ENCODE measurements at places on chromosomes 1 and 21. TPM values are rescaled to one million over a fixed set of nuclear protein-coding genes. Genes with fewer than 3 reads are reported as not detected.

DNA sequence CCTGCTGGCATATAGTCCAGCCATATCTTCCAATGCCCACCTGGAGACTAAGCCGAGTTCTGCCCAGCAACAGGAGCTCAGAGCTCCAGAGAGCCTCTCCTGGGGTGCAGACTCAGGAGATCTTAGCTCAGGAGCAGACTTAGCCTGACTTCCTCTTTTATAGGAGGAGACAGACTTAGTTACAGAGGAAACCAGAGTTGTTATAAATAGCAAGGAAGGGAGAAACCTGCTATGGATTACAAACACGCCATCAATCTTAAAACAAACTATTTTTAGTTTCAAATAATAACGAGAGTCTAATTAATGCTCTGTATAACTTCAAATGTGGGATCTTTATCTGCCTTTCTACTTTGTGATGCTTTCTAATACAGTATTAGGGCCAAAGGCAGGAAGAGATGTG, 3.3 kb upstream of the KIF21B start:
- DNase-seq: no peak

GRCh38 chr1:30460661-30461060, 262.7 kb downstream of the MATN1 start:
- DNase-seq: no peak

GRCh38 chr1:150466964-150467363, 20.3 kb upstream of the TARS2 start:
- no peak for DNase-seq

The DIRAS3 gene
- total RNA-seq: 4.8 TPM

- DNase-seq: peak; percentile 75
These were observed 37.6 kb downstream of the DIPK1A start for GRCh38 chr1:92923664-92924063.

The PGLYRP4 gene
- not detected for total RNA-seq

- no peak for DNase-seq
These were observed 30.6 kb upstream of the MRPS6 start for GRCh38 chr21:34042735-34043134.

DNA sequence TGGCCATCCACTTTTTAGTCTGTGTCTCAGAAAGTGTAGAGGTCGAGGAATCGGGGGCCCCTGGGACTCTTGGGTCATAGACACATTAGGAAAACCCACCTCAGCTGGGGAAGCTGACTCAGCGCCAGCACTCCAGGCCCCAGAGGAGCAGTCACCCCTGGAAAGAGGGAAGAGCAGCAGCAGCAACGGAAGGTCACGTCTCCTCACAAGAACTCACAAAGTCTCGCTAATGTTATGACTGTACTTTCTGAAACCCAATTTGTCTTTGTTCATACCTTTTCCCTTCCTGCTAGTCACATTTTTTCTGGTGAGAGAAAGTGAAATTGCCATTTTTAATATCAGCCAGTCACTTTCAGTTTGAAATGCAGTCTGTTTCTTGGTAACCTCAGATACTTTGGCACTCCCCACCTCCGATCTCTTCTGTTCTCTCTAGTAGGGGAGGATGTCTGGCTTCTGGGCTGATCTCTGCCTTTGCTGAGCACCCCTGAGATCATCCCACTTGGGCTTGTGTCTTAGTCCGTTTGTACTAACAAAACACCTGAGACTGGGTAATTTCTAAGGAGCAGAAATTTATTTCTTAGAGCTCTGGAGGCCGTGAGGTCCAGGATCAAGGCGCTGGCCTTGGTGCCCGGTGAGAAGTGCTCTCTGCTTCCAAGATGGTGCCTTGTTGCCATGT, 6.0 kb upstream of the NLRP3 start:
- DNase-seq: no peak

The TRPM2 gene
- 0.13 TPM for total RNA-seq

The KCNJ6 gene
- total RNA-seq: 0.13 TPM

The KRTAP11-1 gene
- not detected for total RNA-seq

The ABL2 gene
- total RNA-seq: 38.6 TPM

DNA sequence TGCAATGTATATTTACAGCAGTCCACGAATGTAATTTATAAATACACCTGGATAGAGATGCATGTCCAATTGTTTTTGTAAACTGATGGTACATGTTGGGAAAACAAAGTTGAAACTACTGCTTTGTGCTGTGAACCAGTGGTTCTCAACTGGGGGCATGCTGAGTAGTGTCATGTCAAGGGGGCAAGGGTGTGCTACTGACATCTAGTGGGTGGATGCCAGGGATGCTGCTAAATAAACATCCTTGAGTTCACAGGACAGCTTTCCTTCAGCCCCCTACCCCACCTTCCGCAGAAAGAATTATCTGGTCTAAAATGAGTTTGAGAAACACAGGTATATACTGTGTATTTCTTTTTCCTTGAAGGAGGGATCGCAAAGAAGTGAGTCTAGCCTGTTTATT, 95.9 kb downstream of the RASAL2 start:
- DNase-seq: peak; percentile 41

The TP73 gene
- not detected for total RNA-seq

DNA sequence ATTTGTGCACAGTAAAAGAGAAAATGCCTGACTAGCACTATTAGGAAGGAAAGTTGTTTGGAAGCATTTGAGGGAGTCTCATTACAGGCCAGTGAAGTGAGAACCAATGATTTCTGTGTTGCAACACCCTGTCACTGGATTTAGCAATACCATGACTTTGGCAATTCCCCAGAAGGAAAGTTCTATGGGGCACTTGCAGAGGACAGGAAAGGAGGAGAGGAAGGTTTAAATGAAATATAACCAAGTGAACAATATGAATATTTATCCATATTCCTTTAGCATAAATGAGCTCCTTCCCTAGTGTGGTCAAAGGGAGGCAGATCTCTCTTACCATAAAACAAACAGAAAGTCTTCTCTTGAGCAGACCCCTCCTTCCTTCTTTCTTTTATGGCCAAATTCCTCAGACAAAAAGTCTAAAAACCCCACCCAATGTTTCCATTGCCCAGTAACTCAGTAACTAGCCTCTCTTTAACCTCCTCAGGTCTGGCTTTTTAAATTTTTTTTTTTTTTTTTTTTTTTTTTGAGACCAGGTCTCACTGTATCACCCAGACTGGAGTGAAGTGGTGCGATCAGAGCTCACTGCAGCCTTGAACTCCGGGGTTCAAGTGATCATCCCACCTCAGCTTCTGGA, 5.5 kb downstream of the TLR5 start:
- DNase-seq: peak; percentile 79

All from GM23248 (cell line).